ENCODE measurements at places on chromosomes 2 and 18.

GRCh38 chr18:5918205-5918858 is 23.0 kb upstream of the TMEM200C start:
- DNase-seq = no peak

- DNase-seq = no peak
Measured at GRCh38 chr2:127984551-127984950, 43.3 kb downstream of the SAP130 start.

DNA sequence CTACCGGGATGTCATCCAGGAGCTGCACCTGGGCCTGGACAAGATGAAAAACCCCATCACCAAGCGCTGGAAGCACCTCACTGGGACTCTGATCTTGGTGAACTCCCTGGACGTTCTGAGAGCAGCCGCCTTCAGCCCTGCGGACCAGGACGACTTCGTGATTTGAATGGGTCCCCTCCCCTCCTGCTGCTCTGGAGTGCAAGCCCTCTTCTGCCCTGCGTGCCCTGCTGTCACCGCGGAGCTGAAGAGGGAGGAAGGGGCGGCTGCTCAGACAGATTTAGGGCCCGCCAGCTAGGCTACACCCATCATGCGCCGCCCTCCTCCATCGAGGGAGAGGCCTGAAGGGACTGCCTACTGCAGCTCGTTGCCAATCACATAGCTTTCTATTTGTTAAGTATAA is 101.8 kb downstream of the SH3BP4 start:
- no peak for DNase-seq

GRCh38 chr2:1585635-1586034 is 158.7 kb downstream of the PXDN start:
- no peak for DNase-seq

- no peak for DNase-seq
Measured at GRCh38 chr2:228426502-228427216, 245.2 kb upstream of the SPHKAP start.

DNA sequence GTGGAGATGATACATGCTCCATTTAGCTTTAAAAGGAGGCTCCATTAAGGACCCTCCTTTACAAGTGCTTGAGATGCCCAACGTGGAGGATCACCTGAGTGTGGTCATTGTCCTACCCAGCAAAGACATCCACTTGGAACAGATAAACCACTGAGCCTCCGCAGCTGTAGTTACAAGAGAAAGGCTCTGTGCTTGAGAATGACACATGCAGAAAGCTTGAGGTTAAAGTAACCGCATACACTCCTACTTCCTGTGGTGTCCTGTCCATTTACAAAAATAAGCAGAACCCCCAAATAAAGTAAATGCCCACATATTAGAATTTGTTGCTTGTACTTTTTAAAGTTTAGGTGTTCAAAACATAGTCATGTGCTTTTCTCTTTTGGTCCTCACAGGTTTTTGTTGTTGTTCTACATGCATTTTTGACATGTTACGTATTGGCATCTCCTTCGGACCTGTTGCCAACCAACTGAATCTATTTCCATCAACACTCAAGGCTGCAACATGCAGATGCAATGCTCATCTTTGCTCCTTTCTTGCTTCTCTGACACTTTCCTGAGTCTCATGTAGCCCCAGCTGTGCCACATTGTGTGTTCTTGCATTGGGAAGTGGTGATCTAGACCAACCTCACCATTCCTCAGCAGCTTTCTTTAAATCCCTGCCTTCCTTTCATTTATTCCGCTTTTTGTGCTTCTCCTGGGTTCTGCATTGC is 56.0 kb downstream of the SERPINB7 start:
- no peak for DNase-seq

DNA sequence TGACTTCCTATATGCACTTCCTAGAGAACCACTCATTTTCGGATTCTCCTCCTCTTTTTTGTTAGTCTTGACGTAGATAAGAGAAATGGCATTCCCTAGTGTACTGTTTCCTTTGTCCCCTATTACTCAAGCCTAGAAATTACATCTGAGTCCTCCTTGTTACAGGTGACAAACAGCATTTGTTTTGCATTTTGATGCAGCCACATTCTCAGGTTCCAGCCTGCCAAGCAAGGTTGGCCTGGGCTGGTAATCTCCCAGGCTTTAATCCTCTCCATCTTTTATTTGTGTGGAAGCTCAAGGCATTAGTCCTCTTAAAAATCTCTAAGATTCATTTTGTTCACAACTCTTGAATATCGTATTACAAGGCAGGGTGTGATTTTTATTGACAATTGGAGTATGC is 318.0 kb upstream of the NRP2 start:
- DNase-seq = no peak

GRCh38 chr2:133157141-133157540 is 411.1 kb downstream of the NCKAP5 start:
- DNase-seq = no peak

GRCh38 chr2:189566046-189566445 is 14.5 kb downstream of the SLC40A1 start:
- DNase-seq = no peak

DNA sequence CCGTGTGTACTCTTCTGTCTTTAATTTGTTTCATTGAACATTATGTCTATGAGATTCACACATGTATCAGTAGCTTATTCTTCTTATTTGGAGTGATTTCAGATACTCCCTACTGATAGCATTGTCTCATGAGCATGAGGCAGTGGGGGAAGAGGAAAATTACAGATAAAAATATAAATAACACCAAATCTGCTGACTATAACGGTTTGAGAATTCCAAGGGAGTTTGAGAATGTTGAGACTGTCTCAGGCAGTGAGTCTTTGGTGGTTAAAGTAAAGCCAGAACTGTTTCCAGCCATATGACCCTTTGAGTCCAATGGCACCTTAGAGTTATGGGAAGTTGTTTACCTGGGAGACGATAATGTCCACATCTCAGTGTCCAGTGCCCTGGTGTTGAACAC is 72.5 kb upstream of the KCNE4 start:
- DNase-seq = no peak

GRCh38 chr2:190717764-190718651 is 69.1 kb downstream of the NAB1 start:
- DNase-seq = no peak

- no peak for DNase-seq
Measured at GRCh38 chr2:26068602-26069298, 34.9 kb downstream of the RAB10 start.

- no peak for DNase-seq
Measured at GRCh38 chr2:190551928-190552327, 17.4 kb upstream of the NEMP2 start.

Data from prostate gland (tissue), 2 donors.